Lung microvascular endothelial cell (primary cell): ENCODE measurements at places on chromosomes 6 and 20. TPM values are rescaled to one million over a fixed set of nuclear protein-coding genes. Genes with fewer than 3 reads are reported as not detected.

DNA sequence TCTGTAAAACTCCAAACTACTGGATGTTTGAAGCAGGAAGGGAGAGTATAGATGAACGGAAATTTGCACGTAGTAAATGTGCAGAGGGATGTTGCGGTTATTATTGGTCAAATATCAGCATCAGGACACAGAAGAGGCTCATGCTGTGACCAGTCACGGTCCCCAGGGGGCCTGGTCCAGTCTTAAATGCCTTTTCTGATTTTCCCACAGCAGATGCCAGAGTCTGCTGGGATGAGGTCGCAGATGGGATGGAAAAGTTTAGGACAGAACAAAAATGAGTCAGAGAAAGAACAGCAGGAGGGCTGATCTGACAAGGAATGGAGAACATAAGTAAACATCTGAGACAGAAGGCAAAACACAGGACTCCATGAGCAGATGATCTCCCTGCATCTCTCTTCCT lies 11.7 kb upstream of the SIRPG start:
- no peak for DNase-seq

GRCh38 chr6:123028263-123028662 lies 32.2 kb downstream of the CLVS2 start:
- no peak for DNase-seq

DNA sequence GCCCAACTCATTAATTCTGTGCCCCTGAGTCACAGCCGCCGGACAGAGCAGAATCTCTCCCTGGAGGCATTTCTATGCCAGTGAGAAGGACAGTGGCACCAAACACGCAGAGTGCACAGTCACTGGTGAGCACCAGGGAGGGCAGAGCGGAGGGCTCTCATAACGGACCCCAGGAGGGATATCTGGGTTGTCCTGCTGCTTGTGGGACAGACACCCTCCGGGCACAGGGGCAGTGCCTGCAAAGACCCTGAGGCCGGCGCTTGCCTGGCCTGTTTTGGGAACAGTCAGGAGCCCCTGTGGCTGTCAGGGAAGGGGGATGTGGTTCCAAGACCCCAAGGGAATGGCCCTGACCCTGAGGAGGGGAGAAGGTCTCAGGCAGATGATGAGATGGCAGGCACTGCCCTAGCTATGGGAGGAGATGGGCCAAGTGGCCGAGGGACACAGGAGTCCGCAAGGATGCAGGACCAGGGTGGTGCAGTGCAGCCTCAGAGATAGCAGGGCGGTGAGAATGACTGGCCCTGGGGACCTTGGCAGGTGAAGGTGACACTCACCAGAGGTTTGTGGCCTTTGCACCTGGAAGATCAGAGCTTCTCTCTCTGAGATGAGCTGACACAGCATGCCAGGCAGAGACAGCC lies 270.8 kb downstream of the SMOC2 start:
- DNase-seq, result no peak

DNA sequence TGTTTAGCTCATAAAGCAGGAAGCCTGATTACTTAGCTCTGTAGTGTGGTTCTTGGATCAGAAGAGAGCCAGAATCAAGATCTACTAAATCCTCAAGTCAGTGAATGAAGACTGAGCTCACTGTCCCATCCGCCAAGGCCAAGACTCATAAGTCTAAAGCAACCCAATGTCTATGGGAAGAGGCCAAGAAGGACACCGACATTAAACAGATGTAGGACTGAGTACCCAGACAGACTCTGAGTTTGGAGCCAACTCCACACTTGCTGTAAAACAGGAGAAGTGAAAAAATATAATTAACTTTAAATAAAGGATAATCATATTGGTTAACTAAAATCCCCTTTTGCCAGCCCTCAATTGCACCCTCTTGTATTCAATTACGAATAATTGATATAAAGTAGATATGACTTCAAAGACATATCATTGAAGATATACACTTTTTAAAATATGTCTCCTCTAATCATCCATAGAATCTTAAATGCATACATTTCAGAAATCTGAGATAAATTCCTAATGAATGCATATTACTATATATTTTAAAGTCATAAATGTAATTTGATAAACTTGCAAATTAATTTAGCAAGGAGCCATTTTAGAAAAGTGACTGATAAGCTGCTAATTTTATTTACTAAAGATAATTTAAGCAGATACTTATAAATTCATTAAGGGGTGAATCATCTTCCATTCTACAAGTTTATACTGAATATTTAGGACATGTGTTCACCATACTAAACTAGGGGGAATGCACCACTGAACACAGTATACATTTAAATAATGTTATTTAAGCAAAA lies 617.0 kb upstream of the ARID1B start:
- no peak for DNase-seq

The NOX3 gene
- total RNA-seq, result not detected in 2 replicates

The HLA-DOA gene
- total RNA-seq, result not detected in 2 replicates

The CCM2L gene
- 16.3 and 24.2 TPM in 2 replicates for total RNA-seq

The NMBR gene
- not detected in 2 replicates for total RNA-seq
